ENCODE measurements at places on chromosomes 2 and 18.

- DNase-seq: no peak
Measured at GRCh38 chr18:32922951-32923430, 150.2 kb upstream of the KLHL14 start.

DNA sequence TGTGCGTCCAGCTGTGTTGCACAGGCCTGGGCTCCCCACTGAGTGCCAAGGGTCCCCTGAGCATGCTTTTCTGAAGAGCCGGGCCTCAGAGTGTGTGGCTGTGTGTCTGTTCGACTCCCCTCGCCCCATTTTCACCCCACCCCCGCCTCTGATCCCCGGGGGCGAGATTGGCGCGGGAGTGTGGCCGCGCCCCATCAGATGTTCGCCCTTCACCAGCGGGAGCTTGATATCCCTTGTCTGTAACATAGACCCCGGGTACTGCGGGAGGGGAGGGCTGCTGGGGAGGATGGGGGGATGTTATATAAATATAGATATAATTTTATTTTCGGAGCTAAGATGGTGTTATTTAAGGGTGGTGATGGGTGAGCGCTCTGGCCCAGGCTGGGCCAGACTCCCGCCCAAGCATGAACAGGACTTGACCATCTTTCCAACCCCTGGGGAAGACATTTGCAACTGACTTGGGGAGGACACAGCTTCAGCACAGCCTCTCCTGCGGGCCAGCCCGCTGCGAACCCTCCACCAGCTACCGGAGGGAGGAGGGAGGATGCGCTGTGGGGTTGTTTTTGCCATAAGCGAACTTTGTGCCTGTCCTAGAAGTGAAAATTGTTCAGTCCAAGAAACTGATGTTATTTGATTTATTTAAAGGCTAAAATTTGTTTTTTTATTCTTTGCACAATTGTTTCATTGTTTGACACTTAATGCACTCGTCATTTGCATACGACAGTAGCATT lies 1.5 kb downstream of the RHOB start:
- no peak for DNase-seq

DNA sequence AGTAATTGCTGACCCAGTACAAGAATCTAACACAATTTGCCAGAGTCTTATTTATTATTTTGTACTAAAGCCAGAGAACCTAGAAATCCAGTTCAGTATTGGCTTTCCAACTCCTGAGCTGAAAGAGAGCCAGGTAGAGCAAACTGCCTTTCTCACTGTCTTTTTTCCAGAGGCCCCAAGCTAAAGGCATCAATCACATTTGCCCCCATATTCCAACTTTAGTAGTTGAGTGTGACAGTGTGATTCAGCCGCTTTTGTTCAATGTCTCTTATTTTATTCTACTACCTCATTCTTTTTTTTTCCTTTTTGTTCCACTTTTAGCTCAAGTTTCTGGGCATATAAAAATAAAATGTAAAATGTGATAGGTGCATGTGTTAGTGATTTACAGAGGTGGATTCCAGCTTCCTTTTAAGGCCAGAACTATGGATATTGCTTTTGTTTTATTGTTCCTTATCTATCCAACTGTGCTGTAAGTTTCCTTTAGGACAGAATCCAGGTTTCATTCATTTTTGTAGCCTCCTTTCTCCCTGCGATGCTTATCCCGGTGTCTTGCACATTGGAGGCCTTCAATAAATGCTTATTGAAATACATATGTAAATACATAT lies 153.0 kb downstream of the ZEB2 start:
- no peak for DNase-seq

GRCh38 chr18:55610506-55610905 lies 22.5 kb upstream of the TCF4 start:
- no peak for DNase-seq

DNA sequence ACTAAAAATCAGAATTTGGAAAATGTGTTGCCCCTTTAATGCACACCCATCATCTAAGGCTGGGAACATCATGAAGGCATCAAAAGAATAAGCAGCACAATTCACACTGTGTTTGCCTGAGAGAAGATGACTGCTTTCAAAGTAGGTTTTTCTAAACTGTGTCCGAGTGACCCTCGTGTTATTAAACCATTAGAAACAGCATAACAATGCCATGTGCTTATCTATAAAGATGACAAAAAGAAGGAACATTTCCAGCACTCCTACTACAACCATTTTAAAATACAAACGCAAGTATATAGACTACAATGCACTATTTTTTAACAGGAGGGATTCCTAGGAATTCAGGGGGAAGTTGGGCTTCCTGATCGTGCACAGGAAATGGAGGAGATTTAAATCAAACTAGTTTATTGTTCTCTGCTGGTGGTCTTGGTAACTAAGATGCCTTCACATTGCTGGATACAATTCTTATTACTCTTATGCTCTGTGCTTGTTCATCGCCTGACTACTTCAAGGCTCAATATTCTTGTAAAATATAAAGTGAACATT lies 305.9 kb upstream of the CCDC68 start:
- no peak for DNase-seq

DNA sequence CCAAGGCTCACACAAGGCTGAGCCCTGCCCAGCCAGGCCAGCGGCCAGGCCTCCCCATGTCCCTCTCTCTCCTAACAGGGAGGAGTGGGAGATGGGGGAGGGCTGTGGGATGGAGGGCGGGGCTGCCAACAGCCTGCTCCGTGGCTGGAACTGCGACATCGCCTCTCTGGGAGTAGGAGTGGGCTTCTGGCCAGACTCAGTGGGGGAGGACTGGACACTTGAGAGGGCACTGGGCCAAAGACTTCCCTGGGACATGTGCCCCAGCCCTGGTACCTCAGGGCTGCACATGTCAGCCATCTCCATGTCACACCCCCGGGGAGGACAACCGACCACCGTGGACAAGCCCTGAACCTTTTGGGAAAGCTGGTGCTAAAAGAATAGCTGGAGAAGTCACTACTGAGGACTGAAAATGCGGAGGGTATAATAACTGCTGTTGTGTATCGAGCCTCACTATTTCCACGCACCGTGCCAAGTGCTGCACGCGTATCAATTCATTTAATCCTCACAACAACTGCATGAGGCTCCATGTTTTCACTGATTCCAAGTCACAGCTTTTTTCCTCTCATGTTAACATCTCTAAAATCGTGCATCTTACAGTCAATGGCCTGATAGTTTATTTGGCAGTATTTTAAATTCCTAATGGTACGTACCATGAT lies 127.3 kb downstream of the MSH2 start:
- DNase-seq: no peak

DNA sequence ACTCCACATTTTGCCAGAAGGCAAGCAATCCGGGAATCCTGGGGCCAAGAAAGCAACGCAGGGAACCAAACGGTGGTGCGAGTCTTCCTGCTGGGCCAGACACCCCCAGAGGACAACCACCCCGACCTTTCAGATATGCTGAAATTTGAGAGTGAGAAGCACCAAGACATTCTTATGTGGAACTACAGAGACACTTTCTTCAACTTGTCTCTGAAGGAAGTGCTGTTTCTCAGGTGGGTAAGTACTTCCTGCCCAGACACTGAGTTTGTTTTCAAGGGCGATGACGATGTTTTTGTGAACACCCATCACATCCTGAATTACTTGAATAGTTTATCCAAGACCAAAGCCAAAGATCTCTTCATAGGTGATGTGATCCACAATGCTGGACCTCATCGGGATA lies 26.8 kb downstream of the B3GNT2 start:
- DNase-seq: no peak

GRCh38 chr2:118945881-118946280 lies 3.9 kb downstream of the MARCO start:
- DNase-seq: no peak

DNA sequence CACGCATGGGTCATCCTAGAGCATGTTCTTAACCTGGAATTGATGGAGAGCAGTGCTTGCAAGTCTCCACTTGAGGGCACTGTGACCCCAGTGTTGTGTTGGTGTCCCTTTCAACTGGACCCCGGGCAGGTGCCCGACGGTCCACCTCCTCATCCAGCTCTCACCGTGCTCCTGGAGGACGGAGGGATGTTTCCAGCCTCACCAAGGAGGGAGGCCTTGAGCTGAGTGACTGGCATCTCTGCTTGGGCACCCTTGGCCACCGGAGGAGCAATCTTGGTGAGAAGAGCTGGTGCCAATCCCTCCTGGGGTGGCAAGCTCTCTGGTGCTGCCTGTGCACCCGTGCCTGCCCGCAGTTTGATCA lies 45.4 kb upstream of the ASB18 start:
- no peak for DNase-seq

- DNase-seq: peak; percentile 90
Measured at GRCh38 chr2:213284105-213285090, at the start of gene SPAG16. Gene SPAG16 (plus strand): TSS chr2:213284464.

- no peak for DNase-seq
Measured at GRCh38 chr2:216107320-216107719, 1.8 kb upstream of the XRCC5 start.
